ENCODE measurements at places on chromosomes 5 and 9. TPM values are rescaled to one million over a fixed set of nuclear protein-coding genes. Genes with fewer than 3 reads are reported as not detected.

DNA sequence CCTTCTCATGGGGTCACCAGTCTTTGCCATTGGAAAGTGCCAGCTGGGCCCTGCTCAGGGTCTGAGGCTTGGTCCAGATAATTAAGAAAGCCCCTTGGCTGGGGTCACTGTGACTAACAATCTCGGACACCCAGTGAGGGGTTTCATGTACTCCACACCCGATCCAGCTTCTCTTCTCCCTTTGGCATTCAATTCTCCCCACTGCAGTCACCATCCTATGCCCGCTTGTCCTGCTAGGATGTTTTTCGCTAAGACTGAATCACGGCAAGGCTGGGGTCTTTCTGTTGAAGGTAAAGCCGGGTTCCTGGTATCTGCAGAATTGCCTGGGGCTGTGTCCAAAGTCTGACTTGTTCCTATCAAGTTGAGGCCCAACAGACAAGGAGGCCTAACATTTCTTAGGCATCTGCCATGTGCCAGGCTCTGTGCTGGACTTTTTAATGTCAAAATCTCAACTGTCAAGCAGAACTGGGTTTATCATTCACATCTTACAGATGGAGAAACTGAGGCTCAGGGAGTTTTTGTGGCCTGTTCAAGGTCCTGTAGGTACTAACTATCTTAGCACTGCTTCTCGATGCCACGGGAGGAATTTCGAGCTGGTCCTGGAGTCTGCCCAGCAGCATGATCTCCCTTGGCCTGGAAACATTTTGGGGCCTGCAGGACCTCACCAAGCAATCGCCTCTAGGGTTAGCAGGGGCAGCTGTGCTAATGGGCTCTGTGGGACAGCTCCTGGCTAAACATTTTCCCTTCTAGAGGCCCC is 142.0 kb upstream of the ALDH1B1 start:
- DNase-seq = no peak

- no peak for DNase-seq
These were observed 214.9 kb downstream of the MCTP1 start for GRCh38 chr5:95069948-95070347.

GRCh38 chr9:86734771-86735170 is 212.5 kb downstream of the GAS1 start:
- no peak for DNase-seq

DNA sequence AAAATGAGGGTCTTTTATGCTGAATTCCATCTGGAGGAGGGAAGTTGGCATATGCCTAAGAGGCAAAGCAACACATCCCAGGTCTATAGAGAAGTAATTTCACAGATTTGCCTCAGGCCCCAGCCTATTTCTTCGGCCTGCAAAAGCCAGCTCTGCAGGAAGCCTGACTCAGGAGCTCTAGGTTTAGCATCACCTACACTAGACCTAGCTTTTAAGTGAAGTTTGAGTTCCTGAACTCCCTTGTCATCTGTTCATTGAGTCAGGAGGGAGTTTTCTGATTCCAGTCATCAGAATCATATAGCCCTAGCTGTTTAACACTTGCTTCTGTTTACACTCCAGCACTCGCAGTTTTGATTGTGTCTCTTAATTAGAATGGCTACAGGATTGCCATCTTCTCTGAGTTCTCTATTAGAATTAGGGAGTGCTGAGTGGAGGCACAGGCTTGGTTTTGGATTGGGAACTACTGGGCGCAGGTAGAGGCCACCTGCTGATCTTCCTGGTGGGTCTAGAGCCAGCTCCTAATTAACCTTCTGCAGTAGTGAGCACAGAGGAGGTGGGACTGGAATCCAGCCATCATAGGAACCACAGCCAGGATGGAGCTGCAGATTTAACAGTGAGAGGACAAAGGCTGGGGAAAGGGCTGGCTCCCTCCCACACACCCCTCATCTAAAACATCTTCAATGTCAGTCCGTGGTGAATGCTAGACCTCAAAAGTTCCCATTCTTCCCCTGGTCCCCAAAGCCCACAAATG is 179.5 kb downstream of the TRIO start:
- no peak for DNase-seq

DNA sequence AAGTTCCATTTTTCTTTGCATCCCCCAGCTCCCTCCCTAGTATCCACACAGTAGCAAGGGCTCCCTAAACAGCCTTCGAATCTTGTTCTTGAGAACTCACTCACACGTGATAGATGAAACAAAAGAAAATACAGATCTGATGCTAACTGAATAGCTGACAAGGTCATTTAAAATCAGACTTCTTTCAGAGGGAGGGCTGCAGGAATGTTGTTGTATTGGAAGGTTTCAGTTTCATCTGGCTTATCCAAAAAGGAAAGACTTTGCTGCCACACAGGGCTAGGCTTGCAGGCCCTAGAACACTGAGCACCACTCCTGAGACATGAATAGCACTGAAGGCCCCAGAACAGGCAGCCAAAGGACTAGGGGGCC is 3.2 kb downstream of the CD180 start:
- DNase-seq = no peak

DNA sequence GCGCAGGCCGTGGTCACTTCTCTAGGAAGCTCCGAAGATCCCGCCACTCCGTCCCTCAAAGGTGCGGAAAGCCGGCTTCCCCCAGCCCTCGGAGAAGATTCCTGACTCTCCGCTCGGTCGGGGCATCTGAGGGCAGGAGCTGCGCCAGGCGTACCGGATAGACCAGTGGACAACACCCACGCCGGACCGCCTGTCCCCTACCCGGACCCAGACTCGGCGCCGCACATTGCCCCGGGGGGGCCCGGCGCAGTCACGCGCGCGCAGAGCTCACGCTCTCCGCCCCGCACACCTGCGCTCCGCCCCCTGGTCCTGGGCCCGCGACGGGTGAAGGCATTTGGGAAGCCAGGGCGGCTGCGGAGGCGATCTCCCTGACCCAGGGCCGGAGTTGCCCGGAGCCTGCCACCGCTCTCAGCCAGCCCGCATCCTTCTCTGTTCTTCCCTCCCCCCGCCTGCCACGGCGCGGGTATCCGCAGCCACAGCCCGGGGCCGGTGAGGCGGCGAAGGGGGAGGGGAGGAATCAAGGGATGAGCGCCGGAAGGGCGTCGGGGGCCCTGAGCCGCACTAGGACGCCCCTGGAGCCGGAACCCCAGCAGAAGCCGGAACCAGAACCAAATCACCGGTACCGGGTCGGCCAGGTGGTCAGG is 448 bp downstream of the RELL2 start:
- DNase-seq = peak; percentile 66

GRCh38 chr9:10235376-10235775 is 377.4 kb downstream of the PTPRD start:
- no peak for DNase-seq

LEAP2 gene
- 1.8 TPM for total RNA-seq

MEIKIN gene
- not detected for total RNA-seq

HOMER1 gene
- total RNA-seq = 12.8 TPM

DAP gene
- 53.2 TPM for total RNA-seq
